ENCODE measurements at places on chromosomes 5 and 9.

- no peak for DNase-seq
These were observed 390.0 kb downstream of the DTWD2 start for GRCh38 chr5:118598311-118598710.

DNA sequence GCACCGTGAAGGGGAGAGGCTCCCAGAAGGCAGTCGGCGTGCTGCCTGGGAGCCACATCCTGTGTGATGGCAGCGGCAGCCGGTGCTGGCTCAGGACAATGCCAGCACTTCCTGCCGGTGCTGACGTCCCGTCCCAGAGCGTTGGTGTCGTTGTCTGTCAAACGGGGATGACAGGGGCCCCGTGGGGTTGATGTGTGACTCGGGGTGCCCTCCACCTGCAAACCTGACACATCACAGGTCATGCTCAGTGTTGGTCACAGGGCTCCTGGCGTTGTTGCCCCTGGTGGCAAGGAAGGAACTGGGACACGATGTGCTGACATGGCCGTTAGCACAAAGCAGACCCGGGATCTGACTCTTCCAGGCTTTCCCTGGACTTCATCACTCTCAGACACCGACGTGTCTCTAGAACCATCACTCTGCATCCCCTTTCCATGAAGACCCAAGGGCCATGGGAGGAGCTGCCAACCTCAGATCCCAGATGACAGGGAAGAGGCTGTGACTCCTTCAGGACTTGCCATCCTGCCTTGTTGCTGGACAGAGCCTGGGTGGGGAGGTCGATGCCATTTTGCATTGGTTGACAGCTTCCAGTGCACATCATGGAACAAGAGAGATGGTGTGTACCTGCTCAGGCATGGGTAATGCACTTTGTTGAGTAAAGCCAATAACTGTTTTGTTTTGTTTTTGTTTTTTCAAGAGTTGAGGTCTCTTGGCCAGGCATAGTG is 21.5 kb downstream of the PLPP7 start:
- DNase-seq, result no peak

DNA sequence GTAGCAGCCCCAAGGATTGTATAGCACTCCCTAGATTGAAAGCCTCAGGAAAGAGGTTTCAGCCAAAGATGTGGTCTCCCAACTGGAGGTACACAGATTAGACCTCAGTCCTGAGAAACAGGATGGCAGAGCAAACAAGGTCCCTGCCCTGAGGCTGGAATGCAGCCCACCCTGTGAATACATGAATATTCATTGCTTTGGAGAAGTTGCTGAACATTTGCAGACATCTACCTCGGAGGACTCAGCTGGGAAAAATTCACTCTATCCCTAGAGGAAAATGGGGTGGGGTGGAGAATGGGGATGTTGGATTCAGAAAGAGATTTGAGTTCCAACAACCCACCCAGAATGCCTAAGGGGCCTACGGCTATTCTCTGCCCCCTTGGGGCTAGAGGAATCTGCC is 129.4 kb downstream of the SLIT3 start:
- DNase-seq, result no peak

- no peak for DNase-seq
These were observed 68.6 kb upstream of the MAST4 start for GRCh38 chr5:66527478-66528035.

GRCh38 chr5:80246995-80247729 is 8.7 kb downstream of the SERINC5 start:
- DNase-seq, result peak; percentile 67

- no peak for DNase-seq
These were observed 124.6 kb upstream of the PDE4D start for GRCh38 chr5:60018091-60018490.

DNA sequence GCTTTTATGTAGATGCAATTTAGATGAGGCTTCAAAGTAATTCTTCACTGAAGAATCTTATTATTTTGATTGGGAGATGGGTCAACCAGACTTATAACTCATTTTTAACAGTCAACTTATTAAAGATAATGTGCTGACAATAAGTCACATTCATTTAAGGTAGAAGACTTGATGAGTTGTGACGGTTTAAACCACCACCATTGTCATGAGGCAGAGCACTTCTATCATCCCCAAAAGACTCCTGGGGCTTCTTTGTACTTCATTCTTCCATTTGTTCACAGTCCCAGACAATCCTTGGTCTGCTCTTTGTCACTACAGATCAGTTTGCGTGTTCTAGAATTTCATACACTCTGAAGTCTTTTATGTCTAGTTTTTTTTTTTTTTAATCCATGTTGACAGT is 346.1 kb downstream of the RASEF start:
- no peak for DNase-seq
